Activated CD4-positive, alpha-beta T cell treated with anti-CD3 and anti-CD28 coated beads, Interleukin-2, amount 10 ng/mL, durations not matched to agents 24 days and 14 days (primary cell): ENCODE measurements at places on chromosomes 3 and 15. TPM values are rescaled to one million over a fixed set of nuclear protein-coding genes. Genes with fewer than 3 reads are reported as not detected.

- DNase-seq: no peak
These were observed 515.3 kb downstream of the SOX2 start for GRCh38 chr3:182226995-182227394.

DNA sequence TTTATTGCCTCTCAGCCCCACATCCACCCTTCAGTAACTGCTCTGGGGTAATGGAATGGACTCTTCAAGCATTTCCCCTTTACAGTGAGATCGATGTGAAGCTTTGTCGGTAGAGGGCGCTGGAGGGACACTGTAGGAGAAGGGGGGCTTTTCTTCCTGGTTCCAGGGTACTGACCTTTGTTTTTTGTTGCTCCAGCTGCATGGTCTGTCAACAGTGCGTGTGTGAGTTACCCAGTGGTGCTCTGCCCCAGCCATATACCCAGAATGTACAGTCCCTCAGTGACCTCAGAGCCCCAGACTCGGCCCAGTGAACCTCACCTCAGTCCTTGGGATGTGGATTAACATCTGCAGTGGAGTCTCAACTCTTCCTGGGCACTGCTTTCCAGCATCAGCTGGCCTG, 180.3 kb upstream of the TSC22D2 start:
- peak; percentile 73 for DNase-seq

GRCh38 chr3:30112902-30113484, 493.4 kb upstream of the TGFBR2 start:
- DNase-seq: peak; percentile 58

- DNase-seq: no peak
These were observed 391.9 kb upstream of the THRB start for GRCh38 chr3:24886501-24886900.

The IMPG2 gene
- total RNA-seq: 0.02 and 0.05 TPM in 2 replicates

GRCh38 chr3:5891711-5892110, 704.2 kb downstream of the EDEM1 start:
- no peak for DNase-seq

- no peak for DNase-seq
These were observed 156.0 kb downstream of the NSMCE3 start for GRCh38 chr15:29113336-29114220.

The SNTN gene
- not detected in 2 replicates for total RNA-seq

DNA sequence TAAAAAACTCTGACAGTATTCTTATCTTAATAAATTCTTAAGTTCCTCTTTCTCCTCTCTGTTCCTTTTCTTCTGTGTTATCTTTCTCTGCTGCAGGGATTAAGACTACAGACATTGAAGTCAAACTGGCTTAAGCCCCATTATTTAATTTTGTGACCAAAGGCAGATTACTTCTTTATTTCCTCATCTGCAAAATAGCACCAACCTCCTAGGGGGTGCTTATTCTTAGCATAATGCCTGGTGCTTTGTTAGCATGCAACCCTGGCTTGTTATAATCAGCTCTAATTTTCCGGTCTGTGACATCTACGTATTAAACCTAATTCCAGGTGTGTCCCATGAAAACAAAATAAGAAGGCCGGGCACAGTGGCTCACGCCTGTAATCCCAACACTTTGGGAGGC, 23.8 kb downstream of the SEMA6D start:
- DNase-seq: no peak

The ITIH3 gene
- total RNA-seq: not detected in 2 replicates

The COL8A1 gene
- total RNA-seq: 0.09 TPM in 1 of 2 replicates, not detected in the other

DNA sequence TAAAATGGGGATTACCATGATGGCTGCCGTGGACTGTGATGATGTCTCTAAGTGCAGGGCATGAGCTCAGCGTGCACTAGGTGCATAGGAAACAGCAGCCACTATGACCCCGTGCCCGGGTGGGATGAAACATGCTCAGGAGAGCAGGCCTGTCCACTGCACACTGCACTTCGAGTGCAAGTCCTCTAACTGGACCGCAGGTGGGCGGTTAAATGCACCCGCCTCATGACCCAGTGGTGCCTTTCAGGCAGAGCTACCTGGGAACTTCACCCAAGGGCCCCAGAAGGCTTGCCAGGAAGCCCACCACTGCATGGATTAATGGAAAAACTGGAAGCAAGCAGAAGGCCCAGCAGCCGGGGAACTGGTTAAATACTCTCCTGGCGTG, 34.0 kb downstream of the PRKCD start:
- no peak for DNase-seq

DNA sequence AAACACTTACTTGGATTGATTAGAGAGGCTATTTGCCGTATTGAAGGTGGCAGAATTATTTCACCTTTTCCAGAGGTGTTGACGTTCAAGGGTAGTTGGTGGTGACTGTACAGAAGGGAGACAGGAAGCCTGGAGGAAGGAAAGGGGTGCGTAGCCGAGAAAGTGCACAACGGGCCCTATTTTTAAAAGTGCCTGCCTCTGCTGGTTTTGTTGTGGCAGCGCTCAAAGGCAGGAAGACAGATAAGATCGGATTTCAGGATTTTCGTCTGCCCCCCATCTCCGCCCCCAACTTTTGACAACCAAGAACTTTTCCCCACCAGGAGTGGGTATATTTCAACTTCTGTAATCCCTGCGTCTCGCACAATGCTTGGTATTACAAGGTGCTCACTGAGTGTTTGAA, 38.5 kb downstream of the SMAD3 start:
- DNase-seq: peak; percentile 82

The FEZF2 gene
- not detected in 2 replicates for total RNA-seq

The IQCF5 gene
- not detected in 2 replicates for total RNA-seq

DNA sequence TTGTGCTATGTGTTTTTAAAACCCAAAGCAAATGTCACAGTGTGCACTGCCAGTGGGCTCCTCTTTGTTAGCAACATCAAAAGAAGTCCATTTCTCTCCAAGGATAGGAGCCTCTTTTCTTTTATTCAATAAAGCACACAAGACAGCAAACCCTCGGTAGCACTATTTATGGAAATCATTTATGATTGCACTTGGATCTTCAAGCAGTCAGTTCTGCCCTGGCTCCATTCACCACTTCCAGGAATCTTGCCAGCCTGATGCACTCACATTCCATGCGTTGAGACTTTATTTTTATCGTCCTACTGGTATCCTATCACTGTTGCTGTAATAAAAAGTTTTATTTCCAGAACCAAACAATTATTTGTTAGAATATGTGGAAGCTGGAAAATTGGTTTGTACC, 412.1 kb downstream of the TBL1XR1 start:
- no peak for DNase-seq

- peak; percentile 59 for DNase-seq
These were observed 100.3 kb upstream of the TPRG1 start for GRCh38 chr3:189071446-189071845.

GRCh38 chr15:95131131-95131556, 899.8 kb downstream of the MCTP2 start:
- DNase-seq: no peak

DNA sequence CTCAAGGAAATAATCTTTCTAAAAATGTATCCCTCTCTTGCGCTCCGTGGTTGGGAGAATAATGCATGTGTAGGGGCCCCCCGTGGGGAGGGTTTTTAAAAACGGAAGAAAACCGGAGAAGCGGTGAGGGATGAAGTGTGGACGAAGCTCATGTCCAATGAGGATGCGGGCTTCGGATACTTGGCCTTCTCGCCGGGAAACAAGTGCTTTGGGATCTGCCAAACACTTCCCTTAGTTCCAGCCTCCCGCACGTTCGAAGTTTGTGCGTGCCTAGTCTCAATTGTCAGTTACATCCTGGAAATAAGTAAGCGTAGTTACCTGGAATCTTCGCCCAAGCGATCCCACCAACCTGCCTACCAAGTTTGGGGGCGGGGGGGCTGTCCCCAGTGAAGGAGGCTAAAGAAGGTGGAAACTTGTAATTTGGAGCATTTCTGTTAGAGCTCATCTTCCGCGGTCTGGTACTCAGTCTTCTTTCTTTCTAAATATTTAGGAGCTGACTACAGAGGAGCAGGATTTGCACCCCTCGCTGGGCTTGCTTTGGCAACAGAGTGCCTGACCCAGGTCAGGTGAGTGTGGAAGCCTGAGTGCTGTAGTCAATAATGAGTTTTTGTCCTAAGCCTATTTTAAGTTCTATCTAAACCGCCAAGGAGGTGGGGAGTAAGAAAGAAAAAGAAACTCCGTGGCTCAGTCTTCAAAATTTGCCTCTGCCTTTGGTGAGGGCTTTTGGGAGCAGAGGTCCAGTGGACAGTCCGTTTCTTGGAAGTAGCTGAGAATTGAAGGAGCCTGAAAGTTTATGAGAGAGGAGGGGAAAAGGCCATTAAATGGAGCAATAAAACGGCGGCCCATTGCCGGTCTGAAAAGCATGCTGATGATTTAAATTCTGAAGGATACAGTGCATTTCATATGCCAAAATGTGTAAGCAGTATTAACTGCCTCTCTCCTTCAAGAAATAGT, 1.1 kb downstream of the ITPR1 start:
- DNase-seq: peak; percentile 75

DNA sequence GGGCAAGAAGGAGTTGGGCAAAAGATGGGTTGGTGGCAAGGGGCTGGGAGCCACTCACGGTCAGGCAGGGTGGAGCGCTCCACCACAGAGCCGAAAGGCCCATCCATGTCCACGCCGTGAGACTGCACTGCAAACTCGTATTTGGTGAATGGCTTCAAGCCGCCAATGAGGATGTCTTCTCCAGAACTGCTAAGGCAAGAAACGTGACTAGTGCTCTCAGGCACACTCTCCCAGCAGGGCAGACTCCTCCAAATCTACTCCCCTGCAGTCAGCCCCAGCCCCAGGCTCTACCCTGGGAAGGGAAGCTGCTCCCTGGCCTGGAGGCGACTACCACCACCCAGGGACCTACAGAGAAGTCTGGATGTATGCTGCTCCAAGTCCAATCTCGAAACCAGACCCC, 11.4 kb upstream of the IGDCC3 start:
- DNase-seq: no peak

The VPS39 gene
- total RNA-seq: 58.0 TPM in 2 replicates

- DNase-seq: no peak
These were observed 201.0 kb upstream of the GBE1 start for GRCh38 chr3:81962396-81962795.

DNA sequence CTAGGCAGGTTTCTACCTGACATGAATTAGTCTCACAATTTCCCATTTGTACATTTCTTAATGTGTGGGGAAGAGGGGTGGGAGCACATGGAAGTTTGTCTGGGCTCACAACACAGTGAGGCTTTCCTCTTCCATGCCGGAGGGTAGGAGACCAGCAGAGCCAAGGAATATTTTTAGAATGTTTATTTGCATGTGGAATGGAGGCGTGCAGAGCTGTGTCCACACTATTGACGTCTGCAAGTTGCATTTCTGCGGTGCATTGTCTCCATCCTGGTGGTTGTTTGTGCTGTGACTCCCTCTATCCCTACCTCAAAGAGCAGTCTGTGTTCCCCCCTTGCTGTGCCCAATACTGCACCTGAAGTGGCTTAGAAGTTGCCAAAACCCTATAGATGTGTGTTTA, 103.1 kb upstream of the LRTM1 start:
- DNase-seq: no peak

DNA sequence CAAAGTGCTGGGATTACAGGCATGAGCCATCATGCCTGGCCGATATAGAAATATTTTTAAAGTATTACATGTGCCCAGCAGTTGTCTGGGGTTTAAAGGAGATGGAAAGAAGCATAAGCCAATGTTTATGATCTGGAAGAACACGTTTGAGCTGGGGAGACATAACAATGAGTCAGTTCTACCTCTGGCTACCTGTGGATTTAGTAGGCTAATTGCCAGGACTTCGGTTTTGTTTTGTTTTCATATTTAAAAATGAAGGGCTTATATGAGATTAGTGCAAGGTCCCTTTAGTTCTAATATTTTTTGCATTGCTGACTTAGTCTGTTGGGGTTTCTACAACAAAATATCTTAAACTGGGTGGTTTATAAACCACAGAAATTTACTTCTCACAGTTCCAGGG, 22.9 kb upstream of the TNFSF10 start:
- DNase-seq: no peak

- DNase-seq: peak; percentile 80
These were observed 22.4 kb upstream of the CELF6 start for GRCh38 chr15:72342385-72342784.

GRCh38 chr15:50911001-50911400, 2.5 kb downstream of the AP4E1 start:
- DNase-seq: no peak

The RFT1 gene
- 47.4 and 47.6 TPM in 2 replicates for total RNA-seq

GRCh38 chr3:140092848-140093536, 158.0 kb downstream of the CLSTN2 start:
- DNase-seq: no peak

- no peak for DNase-seq
These were observed 185.1 kb upstream of the SLCO3A1 start for GRCh38 chr15:91668370-91668769.

GRCh38 chr3:165753560-165753959, 83.7 kb downstream of the BCHE start:
- no peak for DNase-seq

GRCh38 chr3:15367059-15367458, 34.7 kb upstream of the SH3BP5 start:
- no peak for DNase-seq

The PIERCE2 gene
- total RNA-seq: 0.49 TPM in 1 of 2 replicates, not detected in the other

The AP4E1 gene
- 16.5 TPM in 2 replicates for total RNA-seq

- DNase-seq: no peak
These were observed 775.9 kb downstream of the SQOR start for GRCh38 chr15:46410705-46411104.
